LNCaP clone FGC (cell line): ENCODE measurements at places on chromosomes 12 and 14.
A peak's percentile ranks its signal among the peaks of the same experiment; 100 is the strongest.

- no peak for DNase-seq
Observed at GRCh38 chr14:28436821-28437220, 329.8 kb upstream of the FOXG1 start.

GRCh38 chr14:85102591-85102990 lies 427.4 kb upstream of the FLRT2 start:
- no peak for DNase-seq

- DNase-seq: no peak
Observed at GRCh38 chr12:65832217-65832616, 7.9 kb downstream of the HMGA2 start.

DNA sequence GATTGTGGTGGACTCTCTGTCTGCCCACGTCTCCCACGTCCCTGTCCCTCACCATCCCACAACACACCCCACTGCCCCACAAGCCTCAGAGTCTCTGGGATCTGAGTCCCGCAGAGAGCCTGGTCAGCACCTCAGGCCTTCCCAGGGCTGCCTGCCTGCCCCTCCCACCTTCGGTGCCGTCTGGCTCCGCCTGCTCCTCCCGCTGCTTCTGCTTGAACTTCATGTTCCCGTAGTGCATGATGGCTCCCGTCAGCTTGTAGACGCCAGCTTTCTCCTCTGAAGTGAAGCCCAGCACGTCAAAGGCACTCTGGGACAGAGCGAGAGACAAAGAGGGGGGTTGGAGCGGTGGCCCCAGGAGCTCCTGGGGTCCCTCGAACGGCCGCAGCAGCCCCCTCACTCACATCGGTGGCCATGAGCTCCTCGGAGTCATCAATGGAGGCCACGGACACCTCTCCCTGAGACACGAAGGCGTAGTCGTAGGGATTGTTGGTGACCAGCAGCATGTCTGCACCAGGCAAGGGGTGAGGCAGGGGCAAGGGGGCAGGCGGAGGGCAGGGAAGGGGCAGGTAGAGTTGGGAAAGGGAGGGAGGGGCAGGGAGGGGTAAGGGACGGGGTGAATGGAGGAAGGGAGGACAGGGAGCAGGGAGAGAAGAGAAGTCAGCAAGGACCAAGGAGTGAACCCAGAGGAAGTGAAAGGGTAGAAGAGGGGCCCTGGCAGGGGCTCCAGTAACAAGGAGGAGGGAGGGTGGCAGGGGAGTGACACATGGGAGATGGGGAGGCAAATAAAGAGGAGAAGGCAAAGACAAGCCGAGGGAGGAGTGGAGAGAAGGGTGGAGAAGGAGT lies 5.6 kb downstream of the MYH6 start:
- DNase-seq: no peak

DNA sequence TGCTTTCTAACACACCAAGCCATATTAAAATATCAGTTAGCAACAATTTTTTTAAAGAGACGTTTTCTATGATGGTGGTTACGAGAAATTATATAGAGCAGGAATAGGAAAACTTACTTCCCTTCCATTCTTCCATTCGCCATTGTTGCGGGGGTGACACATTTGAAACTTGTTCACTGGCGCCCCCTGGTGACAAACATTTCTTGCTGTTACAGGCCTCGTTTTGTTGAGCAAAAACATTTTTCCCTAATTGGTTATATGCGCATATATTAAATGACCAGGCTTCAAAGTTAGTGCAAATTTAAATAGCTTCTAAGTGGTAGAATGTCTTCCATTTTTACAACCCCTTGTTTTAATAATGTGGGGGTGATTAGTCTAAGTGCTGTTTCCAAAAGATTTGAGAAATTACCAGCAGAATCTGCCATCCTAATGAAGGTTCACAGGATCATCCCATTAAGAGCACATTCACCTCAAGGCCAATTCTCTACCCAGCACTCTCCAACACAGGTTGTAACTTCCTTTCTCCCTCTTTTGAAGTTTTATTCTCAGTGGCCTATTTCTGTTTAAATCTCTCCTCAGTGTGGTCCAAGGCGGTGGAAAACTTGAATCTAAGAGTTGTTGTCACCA lies 1124.7 kb downstream of the FLRT2 start:
- peak; percentile 32 for DNase-seq

GRCh38 chr12:77256956-77257355 lies 191.6 kb upstream of the E2F7 start:
- no peak for DNase-seq

GRCh38 chr14:91464615-91465205 lies 45.4 kb downstream of the PPP4R3A start:
- no peak for DNase-seq

DNA sequence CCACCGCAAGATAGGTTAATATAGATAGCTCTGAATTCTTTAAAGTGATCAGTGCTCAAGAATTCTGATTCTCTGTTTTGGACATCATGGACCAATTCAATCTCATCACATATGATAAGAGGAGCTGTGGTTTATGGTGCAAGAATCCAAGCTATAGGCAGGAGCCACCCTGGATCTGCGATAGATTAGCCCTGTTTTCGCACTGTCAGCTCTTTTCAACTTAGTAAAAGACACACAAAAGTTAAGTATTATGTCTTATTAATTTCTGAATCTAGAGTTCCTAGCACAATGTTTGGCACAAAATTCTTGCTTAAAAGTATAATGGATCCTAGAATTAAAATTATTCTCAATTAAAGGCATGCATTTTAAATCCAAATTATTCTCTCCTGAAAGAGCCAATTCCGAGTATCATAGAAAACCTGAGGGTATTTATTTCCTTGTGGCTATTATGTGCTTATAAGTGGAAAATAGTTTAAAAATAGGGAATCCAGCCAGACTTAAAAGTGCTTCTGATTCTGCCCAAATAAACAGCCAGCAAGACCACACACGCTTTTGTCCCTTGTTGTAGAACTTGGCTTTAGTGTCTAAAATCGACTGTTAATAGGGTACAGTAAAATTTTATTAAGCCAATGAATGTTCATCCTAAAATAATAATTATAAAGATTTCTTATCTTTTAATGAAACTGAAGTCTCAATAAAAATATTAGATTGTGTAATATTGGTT lies 184.9 kb upstream of the FLRT2 start:
- DNase-seq: peak; percentile 85

DNA sequence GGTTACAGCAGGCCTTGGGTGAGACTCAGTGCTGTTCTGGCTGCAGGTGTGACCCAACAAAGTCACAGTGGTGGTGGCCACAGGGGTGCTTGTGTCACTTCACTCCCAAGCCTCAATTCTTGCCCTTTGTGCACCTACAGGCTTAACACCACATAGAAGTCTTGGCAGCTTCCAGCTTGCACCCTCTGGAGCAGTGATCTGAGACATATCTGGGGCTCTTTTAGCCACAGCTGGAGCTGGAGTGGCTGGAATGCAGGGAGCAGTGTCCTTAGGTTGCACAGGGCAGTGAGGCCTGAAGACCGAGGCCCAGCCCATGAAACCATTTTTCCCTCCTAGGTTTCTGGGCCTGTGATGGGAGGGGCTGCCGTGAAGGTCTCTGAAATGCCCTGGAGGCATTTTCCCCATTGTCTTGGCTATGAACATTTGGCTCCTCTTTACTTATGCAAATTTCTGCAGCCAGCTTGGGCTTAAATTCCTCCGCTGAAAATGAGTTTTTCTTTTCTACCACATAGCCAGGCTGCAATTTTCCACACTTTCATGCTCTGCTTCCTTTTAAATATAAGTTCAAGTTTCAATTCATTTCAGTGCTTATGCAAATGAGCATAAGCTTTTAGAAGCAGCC lies 37.7 kb downstream of the ADAM21 start:
- no peak for DNase-seq

DNA sequence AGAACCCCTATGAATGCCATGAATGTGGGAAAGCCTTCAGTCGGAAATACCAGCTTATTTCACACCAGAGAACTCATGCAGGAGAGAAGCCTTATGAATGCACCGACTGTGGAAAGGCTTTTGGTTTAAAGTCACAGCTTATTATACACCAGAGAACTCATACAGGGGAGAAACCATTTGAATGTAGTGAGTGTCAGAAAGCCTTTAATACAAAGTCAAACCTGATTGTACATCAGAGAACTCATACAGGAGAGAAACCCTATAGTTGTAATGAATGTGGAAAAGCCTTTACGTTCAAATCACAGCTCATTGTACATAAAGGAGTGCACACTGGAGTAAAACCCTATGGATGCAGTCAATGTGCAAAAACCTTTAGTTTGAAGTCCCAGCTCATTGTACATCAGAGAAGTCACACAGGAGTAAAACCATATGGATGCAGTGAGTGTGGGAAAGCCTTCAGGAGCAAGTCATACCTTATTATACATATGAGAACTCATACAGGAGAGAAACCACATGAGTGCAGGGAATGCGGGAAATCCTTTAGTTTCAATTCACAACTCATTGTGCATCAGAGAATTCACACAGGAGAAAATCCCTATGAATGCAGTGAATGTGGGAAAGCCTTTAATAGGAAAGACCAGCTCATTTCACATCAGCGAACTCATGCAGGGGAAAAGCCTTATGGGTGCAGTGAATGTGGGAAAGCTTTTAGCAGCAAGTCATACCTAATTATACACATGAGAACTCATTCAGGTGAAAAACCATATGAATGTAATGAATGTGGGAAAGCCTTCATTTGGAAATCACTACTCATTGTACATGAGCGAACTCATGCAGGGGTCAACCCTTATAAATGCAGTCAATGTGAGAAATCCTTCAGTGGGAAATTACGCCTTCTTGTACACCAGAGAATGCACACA lies 22.3 kb downstream of the ZNF268 start:
- DNase-seq: peak; percentile 46

GRCh38 chr14:65852689-65853088 lies 440.2 kb downstream of the FUT8 start:
- no peak for DNase-seq

DNA sequence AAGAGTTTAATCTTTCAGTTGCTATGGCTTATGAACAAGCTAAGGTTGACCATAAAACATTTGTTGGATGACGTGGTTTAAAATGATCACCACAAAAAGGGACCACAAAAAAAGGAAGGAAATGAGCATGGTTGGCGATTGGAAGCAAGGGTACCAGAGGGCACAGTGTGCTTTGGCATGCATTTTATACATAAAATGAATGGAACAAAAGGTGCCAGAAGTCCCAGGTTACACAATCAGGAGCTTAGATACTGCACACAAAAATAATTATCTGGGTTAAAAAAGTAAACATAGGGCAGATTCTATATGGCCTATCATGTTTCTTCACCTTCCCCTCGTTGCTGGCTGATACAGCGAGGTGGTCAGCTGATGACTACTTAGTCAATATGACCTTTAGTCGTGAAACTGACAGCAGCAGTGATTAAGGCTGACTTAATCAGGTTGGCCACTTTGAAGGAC lies 50.7 kb downstream of the ZC3H14 start:
- DNase-seq: peak; percentile 42

GRCh38 chr12:44544018-44544417 lies 332.1 kb downstream of the NELL2 start:
- no peak for DNase-seq

- DNase-seq: no peak
Observed at GRCh38 chr14:79369359-79370332, 841.7 kb downstream of the DIO2 start.

- no peak for DNase-seq
Observed at GRCh38 chr14:68719634-68720384, 73.1 kb downstream of the ZFP36L1 start.

GRCh38 chr12:55446326-55446725 lies 2.5 kb downstream of the OR6C2 start:
- DNase-seq: no peak

GRCh38 chr14:51575349-51576116 lies 76.2 kb upstream of the FRMD6 start:
- DNase-seq: no peak

DNA sequence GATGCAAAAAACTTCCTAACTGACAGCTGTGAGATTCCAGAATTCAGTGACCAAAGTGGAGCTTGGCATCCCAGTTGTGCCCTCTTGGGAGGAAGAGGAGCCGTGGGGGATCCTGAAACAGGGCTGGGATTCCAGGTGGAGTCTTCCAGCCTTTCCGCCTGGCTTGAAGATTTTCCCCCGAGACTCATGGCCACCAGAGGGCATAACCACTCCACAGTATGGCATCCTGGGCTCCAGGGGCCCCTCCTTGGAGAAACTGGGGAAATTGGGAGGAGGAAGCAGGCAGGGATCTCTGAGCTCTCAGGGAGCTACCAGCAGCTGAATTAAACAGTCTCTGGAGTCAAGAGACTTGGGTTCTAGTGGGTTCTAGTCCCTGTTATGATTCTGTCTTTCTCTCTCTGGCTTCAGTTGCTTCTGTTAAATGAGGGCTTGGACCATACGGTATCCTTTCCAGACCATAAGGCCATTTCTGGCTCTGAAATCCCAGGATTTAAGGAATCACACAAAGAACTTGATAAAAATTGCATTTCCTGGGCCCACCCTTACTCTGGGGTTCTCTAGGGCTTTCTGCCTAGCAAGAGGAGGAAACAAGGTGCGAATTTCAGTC lies 2.6 kb upstream of the TAMALIN start:
- no peak for DNase-seq

GRCh38 chr14:26867171-26867757 lies 269.4 kb upstream of the NOVA1 start:
- peak; percentile 88 for DNase-seq

GRCh38 chr12:47017041-47017713 lies 62.2 kb upstream of the PCED1B start:
- no peak for DNase-seq

DNA sequence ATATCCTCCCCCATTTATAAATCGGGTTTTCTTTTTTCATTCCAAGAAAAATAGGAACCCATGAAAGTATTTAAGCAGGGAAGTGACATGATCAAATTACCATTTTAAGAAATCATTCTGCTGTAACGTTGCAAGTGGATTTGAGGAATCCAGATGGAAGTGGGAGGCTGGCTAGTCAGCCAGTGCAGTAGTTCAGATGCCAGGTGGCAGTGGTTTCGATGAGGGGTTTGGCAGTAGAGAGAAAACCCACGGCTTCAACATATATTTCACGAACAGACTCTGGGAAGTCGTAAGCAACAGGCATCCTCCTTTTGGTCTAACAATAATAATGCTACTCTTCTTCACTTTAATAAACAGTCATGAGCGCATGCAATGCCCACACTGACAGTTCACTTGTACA lies 25.0 kb downstream of the PDZRN4 start:
- no peak for DNase-seq

DNA sequence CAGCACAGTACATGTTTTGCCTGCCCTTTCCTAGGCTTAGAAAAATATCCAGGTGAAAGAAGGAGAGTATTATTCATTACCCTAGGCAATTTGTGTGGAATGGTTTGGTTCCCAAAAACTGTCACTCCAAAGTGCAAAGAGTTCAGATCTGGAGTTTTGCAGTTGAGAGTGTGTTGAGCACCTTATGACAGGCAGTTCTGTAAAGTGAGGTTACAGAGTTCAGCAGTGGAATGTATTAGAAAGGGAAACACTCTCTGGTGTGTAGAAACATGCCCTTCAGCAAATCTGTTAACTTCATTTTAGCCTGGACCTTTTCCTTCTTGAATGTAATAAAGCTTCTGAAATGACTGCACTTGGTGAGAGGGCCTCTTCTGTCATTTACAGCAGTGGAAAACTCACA lies 154.0 kb upstream of the SSTR1 start:
- no peak for DNase-seq
